Common myeloid progenitor, CD34-positive (primary cell): ENCODE measurements at places on chromosomes 4 and X.

DNA sequence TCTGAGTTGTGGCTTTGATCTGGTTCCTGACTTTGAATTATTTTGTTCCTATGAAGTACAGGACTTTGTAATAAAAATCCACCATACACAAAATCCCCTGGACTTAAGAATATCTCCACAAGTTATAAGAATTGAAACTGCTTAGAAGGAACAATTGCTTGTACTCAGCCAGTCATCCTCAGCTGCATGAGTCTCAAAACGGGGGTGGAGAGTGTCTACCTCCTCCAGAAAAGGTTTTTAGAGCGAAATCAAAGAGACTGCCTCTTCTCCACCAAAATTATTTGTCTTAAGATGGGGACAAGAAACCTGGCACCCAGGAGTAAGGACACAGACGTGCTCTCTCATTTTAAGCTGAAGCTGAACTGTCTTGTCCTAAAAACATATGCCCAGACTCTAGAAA, 74.7 kb downstream of the SNCA start:
- H3K36me3 ChIP-seq = no peaks in the 10 kb centered on the region
- no peak overlapping the region for H3K4me3 ChIP-seq
- DNase-seq = no peak
- no peak overlapping the region for H3K27ac ChIP-seq

DNA sequence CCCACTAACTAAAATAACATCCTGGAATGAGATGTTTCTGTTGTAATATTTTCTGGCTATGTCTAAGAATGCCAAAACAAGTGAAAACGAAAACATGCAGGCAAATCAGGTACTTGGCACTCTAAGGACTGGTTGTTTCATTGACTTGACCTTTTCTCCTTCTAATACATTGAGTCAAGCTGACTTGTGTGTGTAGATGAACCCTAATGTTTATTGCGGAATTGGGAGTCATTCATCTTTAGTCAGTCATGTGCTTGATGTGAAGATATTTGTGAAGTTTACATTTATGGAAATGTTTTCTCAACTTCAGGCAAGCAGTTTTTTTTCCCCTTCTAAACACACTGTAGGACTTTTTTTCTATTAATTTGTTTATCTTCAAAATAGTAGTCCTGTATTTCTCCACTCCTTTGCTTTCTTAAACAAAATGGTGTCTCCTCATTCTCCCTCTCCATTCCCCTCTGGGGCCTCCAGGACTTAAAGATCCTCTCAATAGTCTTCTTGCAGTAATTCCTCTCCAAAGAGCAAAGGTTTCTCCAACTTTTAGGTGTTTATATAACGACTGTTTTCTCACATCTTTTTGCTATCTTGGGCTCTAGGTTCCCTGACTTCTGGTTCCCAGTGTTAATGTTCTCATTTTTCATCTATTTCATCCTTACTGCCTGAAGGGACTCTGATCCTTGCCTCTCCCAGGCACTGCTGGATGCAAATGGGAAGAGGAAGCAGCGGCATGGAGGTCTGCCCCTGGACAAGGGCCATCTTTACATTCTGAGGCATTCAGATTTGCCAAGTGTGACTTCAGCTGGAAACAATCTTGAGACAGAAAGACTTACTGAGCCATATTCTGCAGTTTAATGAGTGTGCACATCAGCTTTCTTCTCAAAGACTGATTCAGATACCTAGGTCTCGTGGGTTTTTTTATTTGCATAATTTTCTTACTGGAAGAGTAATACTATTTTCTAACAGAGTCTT, 166.4 kb downstream of the ARHGAP6 start:
- no peak overlapping the region for H3K27ac ChIP-seq
- DNase-seq = no peak
- H3K36me3 ChIP-seq = no peaks in the 10 kb centered on the region
- H3K27me3 ChIP-seq = no peaks in the 10 kb centered on the region

DNA sequence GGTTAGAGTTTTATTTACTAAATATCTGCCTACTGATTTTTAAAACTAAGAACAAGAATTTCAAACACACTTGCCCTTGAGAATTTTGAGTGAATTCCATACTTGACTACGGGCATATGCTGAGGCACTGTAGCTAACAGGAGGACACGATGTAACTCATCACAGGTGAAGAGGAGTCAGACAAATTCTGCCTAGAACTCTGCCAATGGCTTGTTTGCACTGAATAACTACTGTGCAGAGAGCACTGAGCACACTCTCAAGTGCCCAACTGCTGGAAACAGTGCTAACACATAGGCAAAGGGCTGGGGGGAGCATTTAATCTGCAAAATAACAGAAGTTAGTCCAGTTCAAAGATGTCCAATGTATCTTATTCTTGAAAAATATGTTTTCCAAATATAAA, 104.4 kb downstream of the WDFY3 start:
- no peak overlapping the region for H3K4me3 ChIP-seq
- no peaks in the 10 kb centered on the region for H3K4me1 ChIP-seq
- no peaks in the 10 kb centered on the region for H3K27me3 ChIP-seq
- no peak for DNase-seq

DNA sequence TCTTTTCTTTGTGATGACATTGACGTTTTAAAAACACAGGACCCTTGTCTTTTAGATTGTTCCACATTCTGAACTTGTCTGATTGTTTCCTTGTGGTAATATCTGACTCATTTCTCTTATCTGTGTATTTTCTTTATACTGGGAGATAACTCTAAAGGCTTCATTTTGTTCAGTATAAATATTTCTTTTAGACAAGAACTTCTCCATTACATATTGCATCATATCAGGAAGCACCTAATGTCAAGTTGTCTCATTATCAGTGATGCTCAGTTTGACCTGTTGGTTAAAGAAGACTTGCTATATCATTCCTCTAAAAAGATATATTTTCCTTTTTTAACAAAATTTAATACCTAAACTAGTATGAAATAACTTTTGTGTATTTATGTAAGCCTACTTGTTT, 152.3 kb upstream of the BMP3 start:
- no peaks in the 10 kb centered on the region for H3K36me3 ChIP-seq
- no peaks in the 10 kb centered on the region for H3K27me3 ChIP-seq
- H3K27ac ChIP-seq = no peak overlapping the region
- H3K4me3 ChIP-seq = no peak overlapping the region

GRCh38 chrX:36974911-36975310, 33.3 kb upstream of the FAM47C start:
- no peak overlapping the region for H3K4me3 ChIP-seq
- H3K27ac ChIP-seq = no peak overlapping the region
- H3K36me3 ChIP-seq = no peaks in the 10 kb centered on the region
- no peaks in the 10 kb centered on the region for H3K27me3 ChIP-seq
